Mammary epithelial cell (primary cell): ENCODE measurements at places on chromosomes 2 and 18.

DNA sequence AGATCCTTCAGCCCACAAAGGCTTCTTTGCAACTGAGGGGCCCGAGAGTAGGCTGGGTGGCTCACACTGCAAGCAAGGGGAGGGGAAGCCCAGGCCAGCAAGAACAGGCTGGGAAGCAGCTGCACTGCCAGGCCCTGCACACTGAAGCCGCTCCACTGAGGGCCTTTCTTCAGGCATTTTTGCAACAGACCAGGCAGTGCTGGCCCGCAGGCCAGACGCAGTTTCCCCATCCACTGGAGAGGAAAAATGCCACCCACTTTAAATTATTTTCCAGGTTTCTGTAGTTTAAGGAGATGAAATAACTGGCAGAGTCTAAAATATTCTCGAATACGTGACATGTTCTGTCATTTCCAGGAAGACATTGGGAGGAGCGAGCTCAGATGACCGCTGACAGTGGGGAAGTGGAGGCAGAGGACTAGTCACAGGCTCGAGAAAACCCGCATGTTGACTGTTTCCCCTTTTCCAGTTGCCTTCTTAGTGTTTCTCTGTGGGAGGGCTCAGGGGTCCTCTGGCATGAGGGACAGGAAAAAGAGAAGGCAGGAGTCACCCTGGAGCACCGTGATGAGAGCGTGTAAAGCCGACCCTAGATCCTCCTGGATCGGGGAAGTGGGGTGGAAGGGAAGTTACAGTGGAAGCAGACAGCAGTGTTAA, 53.3 kb upstream of the B3GNT7 start:
- DNase-seq, result no peak

DNA sequence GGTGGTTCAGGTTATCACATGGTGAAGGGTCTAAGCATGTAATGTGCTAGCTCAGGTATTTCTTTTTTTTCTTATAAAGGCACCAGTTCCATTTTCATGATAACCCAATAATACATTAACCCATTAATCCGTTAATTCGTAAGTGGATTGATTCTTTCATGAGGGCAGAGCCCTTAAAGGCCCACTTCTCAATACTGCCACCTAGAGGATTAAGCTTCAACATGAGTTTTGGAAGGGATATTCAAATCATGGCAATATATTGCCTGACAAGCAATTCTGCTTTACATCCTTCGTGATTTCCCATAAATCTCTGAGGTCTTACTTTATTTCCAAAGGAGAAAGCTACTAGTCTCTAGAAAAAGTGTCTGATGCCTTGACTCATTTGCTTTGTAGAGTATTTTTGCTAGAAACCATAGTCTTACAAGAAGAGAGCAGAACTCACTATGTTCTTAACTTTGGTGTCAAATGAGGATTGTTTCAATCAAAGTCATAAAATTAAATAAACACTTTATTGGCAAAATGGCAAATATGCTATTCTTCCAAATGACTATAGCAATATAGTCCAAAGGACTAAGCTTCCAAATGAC, 271.3 kb downstream of the KCNS3 start:
- DNase-seq, result peak; percentile 24

DNA sequence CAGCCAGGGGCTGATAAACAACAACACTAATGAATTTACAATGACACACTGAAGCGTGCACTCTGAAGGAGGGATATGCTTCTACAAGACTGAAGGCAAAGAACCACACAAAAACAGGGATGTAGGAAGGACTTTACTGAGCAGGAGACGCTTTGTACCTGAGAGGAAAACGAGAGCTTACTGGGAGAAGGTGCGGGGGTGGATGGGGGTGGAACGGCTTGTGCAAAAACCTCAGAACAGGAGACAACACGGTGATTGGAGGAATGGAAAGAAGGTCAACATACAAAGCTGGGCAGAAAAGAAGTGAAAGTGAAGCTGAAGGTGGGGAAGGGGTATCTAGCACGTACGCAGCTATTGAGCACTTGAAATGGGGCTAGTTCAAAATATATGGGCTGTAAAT, 93.1 kb downstream of the SLC8A1 start:
- no peak for DNase-seq

- no peak for DNase-seq
These were observed 12.3 kb downstream of the ODC1 start for GRCh38 chr2:10435820-10436204.
